Activated naive CD4-positive, alpha-beta T cell (primary cell): ENCODE measurements at places on chromosomes 1 and 21.

- no peak for DNase-seq
Measured at GRCh38 chr1:118257946-118258345, 72.9 kb upstream of the SPAG17 start.

DNA sequence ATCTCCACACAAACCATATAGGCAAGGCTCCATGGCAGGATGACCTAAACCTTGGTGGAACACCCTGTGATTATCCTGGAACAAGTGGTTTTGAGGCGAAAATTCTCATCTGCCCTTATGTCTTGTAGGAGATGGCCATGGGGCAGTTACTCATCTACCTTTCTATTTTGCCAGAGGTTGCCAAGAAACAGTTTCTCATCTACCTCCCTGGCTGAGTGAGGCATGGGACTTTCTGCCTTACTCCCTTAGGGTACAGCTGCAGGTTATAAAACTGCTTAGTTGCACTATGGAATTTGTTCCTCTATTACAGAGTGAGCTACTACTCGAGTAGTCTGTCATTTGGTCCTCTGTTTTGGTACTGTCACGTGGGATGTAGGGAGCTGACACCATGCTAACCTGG lies 31.3 kb upstream of the GUCA2A start:
- no peak for DNase-seq

DNA sequence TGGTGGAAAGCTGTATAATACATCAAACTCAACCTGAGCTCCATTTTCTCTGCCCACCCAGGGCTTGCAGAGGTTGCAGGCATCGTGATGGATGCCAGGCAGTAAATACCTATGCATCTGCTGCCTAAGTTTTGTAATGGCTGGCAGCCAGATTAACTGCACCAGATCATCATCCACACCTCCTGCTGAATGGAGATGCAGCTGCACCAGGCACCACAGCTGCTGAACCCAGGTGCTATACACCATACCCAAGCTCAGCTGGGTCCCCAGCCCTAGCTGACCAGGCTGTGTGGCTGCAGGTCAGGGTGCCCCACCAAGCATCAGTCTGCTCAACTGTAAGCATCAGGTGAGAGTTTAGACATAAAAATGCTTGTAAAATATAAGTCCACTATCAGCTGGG lies 6.7 kb upstream of the SNAPIN start:
- DNase-seq = no peak

GRCh38 chr1:77642196-77642595 lies 40.3 kb downstream of the ZZZ3 start:
- DNase-seq = no peak

DNA sequence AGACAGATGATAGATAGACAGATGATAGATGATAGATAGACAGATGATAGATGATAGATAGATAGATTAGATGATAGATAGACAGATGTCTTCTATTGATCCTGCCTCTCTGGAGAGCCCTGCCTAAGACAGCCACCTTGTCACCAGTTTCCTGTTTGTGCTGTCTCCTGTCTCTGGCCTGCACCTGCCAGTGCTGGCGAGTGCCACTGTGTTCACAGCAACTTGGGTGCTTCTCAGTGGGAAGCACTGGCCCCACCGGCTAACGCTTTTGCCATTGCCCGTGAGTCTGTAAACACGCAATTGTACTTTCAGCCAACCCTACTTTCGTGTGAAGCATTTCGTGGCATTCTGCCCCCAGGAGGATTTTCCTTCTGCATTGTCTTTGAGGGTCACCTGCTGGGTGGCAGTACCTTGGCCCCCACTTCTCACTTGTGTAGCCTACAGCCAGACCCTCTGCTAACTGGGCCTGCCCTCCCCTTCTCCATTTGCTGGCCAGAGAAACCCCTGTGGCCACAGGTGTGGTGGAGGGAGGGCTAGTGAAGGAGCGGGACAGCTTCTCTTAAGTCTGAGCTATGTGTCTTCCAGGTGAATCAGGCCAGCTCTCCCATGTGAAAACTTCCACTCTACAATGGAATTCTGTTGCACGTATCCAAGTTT lies 23.4 kb upstream of the PDE9A start:
- DNase-seq = no peak
